NCI-H2029 (cell line): ENCODE measurements at places on chromosomes 12 and 14.
A peak's percentile ranks its signal among the peaks of the same experiment; 100 is the strongest.

DNA sequence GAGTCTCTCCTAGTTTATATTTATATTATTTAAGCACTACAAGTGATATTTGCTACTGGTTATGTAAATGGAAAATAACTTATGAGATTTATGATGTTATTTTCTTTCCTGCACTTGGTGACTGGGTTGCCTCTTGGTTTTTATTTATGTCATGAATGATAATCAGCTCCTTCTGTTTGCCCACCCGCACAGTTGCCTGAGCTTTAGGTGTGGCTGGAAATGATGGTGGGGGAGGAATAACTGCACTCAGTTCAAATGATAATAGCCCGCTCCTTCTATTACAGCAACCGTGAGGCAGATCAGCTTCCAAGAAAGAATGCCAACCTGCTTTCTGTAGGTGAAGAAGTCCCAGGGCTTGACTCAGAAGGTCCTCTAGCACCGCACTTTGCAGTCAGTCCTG lies 190.2 kb upstream of the CAND1 start:
- DNase-seq: no peak

GRCh38 chr12:11482955-11483354 lies 87.6 kb upstream of the PRB2 start:
- no peak for DNase-seq

GRCh38 chr12:27998658-27999057 lies 26.1 kb upstream of the PTHLH start:
- no peak for DNase-seq

- no peak for DNase-seq
Observed at GRCh38 chr12:59370933-59371332, 224.9 kb upstream of the SLC16A7 start.

DNA sequence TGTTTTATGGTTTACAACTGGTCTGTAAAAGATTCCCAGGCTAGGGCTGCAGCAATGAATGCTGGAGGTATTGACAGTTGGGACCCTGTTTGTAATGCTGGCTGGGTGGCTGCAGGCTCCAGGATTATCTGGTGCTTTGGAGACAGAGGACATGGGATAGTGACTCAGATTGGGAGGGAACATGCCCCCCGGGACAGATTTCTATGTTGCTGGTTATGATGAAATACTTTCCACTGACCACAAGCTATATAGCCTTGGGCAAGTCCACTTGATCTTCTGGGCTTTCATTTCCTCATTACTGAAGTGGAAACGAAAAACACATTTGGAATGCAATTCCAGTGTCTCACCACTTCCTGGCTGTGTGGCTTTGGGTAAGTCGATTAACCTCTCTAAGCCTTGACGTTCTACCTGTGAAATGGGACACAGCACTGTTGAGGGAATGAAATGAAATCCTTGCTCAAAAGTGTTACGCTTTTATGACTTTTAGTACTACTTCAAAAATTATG lies 6.3 kb upstream of the TPCN1 start:
- DNase-seq: peak; percentile 48

DNA sequence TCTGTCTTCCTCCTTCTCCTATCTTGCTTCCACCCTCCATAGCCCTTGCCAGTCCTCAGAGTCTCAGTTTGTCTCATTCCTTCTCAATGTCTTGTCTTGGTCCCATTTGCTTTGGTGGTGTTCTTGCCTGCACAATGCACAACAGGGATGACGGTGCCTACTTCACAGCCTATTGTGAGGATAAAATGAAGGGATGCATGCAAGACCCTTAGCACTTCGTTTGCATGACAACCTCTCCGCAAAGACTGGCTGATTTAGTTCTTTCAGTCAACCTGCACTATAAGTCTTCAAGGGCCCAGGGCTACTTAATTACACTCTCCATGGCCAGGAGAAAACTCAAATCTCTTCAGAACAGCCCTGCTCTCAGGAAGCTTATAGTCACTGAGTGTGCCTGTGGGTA lies 8.5 kb downstream of the SELPLG start:
- no peak for DNase-seq

DNA sequence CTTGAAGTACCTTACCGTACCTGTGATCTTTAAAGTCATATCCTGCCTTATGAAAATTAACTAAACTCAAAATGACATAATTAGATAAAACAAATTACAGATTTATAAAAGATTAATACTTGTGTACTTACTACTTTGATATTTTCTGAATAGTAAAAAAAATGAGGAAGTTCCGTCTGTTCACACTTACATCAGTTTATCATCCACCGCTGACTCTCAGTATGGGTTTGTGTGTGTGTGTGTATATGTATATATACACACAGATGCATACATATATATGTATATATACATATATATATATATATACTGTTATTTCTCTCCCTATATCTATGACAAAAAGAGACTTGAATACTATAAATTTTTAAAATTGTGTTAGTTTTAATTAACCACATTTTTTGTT lies 65.0 kb upstream of the MON2 start:
- no peak for DNase-seq

DNA sequence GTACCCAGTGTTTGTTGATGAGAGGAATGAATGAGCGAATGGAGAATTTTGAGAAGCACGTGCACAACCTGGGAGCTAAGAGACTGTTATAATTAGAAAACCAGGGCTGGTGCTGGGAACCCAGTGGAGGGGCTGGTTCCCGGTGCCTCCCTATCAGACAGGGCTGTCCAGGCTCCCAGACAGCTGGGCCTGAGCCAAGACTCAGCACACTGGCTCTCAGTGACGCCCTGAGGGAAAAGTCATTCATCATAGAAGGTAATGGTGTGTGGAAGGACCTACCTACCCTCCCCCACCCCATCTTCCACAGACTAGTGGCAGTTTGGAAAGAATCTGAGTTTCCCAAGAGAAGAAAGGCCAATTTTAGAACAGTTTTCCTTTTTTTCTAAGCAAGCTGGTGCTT lies 34.7 kb downstream of the KCNA5 start:
- DNase-seq: peak; percentile 48

DNA sequence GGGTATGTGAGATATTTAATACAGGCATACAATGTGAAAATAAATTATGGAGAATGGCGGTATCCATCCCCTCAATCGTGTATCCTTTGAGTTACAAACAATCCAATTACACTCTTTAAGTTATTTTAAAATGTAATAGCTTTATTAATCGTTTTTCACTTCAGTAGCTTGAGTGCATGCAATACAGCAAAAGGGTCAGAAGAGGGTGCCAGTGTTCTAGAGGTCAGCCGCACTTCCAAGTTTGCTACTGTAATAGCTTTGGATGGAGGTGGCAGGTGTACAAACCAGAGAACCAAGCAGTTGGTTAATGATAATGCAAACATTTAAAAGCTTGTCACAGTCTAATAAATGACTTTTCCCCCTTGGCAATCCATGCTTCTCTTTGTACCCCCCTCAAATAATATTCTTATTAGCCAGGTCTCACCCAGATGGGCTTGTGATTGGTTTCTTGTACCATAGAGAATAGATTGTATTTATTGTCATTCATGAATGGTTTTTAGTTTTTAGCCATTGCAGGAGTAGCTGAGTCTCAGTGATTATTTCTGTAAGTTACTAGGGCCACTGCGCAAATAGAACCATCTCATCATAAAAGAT lies 127.0 kb downstream of the ERC1 start:
- peak; percentile 5 for DNase-seq

GRCh38 chr12:64625243-64626077 lies 15.2 kb downstream of the RASSF3 start:
- DNase-seq: no peak

DNA sequence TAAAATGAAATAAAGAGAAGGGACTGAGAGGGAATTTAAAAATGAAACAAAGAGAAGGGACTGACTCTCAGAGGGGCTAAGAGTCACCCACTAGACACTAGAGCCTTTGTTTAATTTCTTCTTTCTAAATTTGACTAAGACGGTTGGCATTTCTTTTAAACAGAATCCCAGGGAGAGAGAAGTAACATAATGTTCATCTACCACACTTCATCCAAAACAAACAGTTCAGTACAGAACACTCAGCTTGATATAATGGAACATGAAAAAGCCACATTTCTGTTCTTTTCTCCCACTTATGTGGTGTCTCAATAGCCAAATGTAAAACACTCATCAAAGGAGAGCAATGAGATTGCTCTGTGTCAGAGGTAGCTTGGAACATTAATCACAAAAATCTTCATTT lies 10.1 kb upstream of the NT5DC3 start:
- DNase-seq: no peak

DNA sequence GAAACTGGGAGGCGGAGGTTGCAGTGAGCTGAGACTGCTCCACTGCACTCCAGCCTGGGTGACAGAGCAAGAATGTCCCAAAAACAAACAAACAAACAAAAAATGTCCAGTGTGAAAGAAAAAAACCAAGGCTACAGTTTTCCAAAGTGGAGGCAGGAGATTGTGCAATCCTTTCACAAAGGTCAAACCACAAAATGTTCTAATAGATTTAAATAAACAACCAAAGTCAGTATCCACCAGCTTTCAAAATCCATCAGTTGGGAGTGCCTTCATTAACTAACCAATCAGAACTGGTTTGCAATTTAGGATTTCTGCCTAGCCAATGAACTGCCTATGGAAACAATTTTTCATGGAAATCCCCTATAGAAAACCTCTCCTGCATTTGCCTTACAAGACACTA lies 52.3 kb upstream of the TRIM9 start:
- DNase-seq: no peak

GRCh38 chr12:65305346-65305950 lies 27.0 kb downstream of the MSRB3 start:
- DNase-seq: no peak

DNA sequence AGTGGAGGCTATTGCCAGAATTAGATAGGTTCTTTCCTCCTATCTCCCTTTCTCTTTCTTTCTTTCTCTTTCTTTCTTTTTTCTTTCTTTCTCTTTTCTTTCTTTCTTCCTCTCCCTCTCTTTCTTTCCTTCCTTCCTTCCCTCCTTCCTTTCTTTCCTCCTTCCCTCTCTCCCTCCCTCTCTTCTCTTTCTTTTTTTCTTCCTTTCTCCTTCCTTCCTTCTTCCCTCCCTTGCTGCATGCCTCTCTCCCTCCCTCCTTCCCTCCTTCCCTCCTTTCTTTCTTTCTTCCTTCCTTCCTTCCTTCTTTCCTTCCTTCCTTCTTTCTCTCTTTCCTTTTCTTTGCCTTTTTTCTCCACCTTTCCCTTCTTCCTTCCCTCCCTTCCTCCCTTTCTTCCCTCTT lies 16.4 kb upstream of the MDGA2 start:
- DNase-seq: no peak

GRCh38 chr12:50062728-50063460 lies 5.5 kb downstream of the ASIC1 start:
- no peak for DNase-seq

GRCh38 chr12:30996752-30997151 lies 70.2 kb downstream of the TSPAN11 start:
- DNase-seq: no peak

DNA sequence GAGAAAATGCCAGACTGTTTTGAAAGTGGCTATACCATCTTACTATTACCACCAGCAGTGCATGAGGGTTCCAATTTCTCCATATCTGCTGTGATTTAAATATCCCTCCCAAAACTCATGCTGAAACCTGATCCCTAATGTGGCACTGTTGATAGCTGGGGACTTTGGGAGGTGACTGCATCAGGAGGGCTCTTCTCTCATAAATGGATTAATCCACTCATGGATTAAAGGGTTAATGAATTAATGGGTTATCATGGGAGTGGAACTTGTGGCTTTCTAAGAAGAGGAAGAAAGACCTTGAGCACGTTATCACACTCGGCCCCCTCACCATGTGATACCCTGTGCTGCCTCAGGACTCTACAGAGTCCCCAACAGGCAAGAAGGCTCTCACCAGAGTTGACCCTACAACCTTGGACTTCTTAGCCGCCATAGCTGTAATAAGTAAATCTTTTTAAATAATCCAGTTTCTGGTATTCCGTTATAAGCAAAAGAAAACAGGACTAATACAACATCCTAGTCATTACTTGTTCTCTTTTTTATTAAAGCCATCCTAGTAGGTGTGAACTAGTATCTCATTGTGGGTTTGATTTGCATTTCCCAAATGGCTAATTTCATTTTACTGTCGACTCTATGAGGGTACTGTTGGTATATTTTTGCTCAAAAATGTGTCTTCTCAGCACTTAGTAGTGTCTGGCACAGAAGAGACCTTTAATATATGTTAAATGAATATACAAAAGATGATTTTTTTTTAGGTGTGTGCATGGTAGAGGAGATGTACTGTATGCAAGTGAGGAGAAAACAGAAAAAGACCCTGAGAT lies 14.3 kb downstream of the PPP1R12A start:
- no peak for DNase-seq

GRCh38 chr12:6532051-6532926 lies 2.0 kb upstream of the GAPDH start:
- peak; percentile 68 for DNase-seq

DNA sequence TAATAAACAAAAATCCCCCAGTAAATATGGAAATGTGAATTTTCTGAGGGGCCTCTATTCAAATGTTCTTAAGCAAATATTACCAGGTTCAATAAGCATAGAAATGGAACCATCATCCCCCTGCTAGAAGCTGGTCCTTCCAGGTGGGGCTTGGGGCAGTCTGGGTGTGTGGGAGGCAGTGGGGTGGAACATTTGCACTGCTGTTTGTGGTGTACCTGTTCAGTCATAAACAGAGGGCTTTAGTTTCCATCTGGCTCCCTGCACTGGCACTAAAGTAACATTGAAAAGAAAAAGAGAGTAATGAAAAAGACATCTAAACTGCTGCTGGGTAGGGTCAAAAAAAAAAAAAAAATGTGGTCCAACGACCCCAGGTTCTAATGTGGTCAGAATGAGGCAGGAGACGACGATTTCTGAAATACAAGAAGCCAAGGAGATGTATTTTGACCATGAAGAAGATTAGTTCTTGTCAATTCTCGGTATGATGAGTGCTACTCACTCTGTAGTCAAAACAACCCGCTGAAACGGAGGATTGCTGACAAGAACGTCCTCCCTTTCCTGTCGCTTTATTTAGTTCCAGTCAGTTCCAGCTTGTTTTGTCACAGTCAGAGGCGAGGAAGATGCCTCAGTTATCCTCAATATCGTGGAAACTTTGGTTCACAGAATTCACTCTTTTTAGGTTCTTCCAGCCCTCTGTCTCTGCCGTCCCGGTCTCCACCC lies 44.2 kb upstream of the MANSC4 start:
- DNase-seq: no peak

DNA sequence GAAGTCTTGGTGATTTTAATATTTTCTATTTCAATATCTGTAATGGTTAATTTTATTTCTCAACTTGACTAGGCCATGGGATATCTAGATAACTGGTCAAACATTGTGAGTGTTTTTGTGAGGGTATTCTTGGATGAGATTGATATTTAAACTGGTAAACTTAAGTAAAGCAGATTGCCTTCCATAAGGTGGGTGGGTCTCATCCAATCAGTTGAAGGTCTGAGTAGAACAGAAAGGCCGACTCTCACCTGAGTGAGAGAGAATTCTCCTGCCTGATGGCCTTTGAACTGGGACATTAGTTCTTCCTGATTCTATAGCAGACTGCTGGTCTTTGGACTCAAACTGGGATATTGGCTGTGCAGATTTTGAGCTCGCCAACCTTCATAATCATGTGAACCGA lies 36.3 kb downstream of the OTOGL start:
- no peak for DNase-seq

DNA sequence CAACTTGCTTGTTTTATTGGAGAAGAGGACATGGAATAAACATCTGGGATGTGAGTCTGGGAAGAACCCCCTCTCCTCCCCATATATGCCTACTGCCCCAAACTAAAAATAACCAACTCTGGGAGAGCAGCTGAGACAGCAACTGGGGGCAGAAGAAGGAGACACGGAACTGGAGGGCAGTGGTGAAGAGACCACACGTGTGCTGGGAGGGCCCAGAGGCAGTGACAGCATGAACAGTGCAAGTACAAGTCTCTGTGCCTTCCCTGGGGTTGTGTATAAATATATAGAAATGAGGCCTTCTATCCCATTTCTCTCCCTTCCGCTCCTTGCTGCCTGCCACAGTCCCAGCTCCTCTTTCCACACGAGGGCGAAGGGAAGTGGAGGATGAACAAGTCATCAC lies 4.0 kb upstream of the KRT73 start:
- no peak for DNase-seq
